ENCODE measurements at places on chromosomes 1 and 21. TPM values are rescaled to one million over a fixed set of nuclear protein-coding genes. Genes with fewer than 3 reads are reported as not detected.

SMPDL3B gene
- not detected for total RNA-seq

S100A3 gene
- not detected for total RNA-seq

CXADR gene
- total RNA-seq = 0.30 TPM

FAF1 gene
- 55.7 TPM for total RNA-seq

SLC2A5 gene
- 5.7 TPM for total RNA-seq

CNST gene
- total RNA-seq = 20.3 TPM

RGS13 gene
- total RNA-seq = not detected

CYP2J2 gene
- total RNA-seq = 10.8 TPM

PFDN2 gene
- total RNA-seq = 12.0 TPM

SERINC2 gene
- total RNA-seq = 1.5 TPM

NUP210L gene
- under 0.01 TPM for total RNA-seq

NRIP1 gene
- 32.9 TPM for total RNA-seq

S100A2 gene
- total RNA-seq = 2.3 TPM

DAB1 gene
- total RNA-seq = 4.2 TPM

POU3F1 gene
- total RNA-seq = 23.9 TPM

KRTAP13-2 gene
- total RNA-seq = not detected

PAFAH2 gene
- total RNA-seq = 6.3 TPM

PCSK9 gene
- 0.44 TPM for total RNA-seq

SPATA45 gene
- total RNA-seq = not detected

S100A11 gene
- 85.0 TPM for total RNA-seq

G0S2 gene
- total RNA-seq = 1,224 TPM

NBPF20 gene
- total RNA-seq = 1.9 TPM

CD5L gene
- total RNA-seq = not detected

CHIA gene
- not detected for total RNA-seq

OR2G6 gene
- total RNA-seq = not detected

COL24A1 gene
- 2.5 TPM for total RNA-seq

FCRLA gene
- 0.60 TPM for total RNA-seq

GJA8 gene
- total RNA-seq = not detected

FMN2 gene
- 24.9 TPM for total RNA-seq

MYCL gene
- 0.84 TPM for total RNA-seq

Data from tibial nerve (tissue), 4 donors.